ENCODE measurements at places on chromosomes 3 and 15. TPM values are rescaled to one million over a fixed set of nuclear protein-coding genes. Genes with fewer than 3 reads are reported as not detected.

P2RY1 gene
- 0.17 TPM for total RNA-seq

CRELD1 gene
- total RNA-seq, result 74.2 TPM

GOLGA8M gene
- total RNA-seq, result not detected

GOLGA6A gene
- 0.05 TPM for total RNA-seq

WDR73 gene
- 34.8 TPM for total RNA-seq

SMCO1 gene
- total RNA-seq, result not detected

VWA5B2 gene
- not detected for total RNA-seq

B3GNT5 gene
- total RNA-seq, result 21.7 TPM

C3orf20 gene
- total RNA-seq, result not detected
